Astrocyte (in vitro differentiated cells and primary cell): ENCODE measurements at places on chromosomes 2 and 18. TPM values are rescaled to one million over a fixed set of nuclear protein-coding genes. Genes with fewer than 3 reads are reported as not detected.
A peak's percentile ranks its signal among the peaks of the same experiment; 100 is the strongest.

GRCh38 chr18:44450226-44450625 is 230.5 kb upstream of the SETBP1 start:
- H3K4me1 ChIP-seq, result no peaks in the 10 kb centered on the region
- H3K36me3 ChIP-seq, result no peaks in the 10 kb centered on the region
- H3K27me3 ChIP-seq, result no peaks in the 10 kb centered on the region
- no peak overlapping the region for H3K4me3 ChIP-seq
- H3K27ac ChIP-seq, result no peak overlapping the region

DNA sequence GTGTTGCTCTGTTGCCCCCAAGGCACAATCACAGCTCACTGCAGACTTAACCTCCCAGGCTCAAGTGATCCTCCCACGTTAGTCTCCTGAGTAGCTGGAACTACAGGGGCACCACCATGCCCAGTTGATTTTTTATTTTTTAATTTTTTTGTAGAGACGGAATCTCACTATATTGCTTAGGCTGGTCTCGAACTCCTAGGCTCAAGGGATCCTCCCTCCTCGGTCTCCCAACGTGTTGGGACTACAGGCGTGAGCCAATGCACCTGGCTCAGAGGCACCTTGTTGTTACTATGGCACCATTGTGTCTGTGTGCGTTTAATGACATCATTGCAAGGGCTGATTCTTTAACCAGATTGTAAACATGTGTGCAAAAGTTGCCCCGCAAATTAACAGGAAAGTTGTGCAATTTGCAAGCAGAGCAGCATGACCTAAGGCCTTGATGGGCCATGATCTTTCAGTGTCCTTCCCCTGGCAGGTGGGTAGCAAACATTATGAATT is 22.6 kb downstream of the TCF23 start:
- no peak overlapping the region for H3K27ac ChIP-seq
- H3K4me1 ChIP-seq, result no peaks in the 10 kb centered on the region
- DNase-seq, result no peak
- no peaks in the 10 kb centered on the region for H3K36me3 ChIP-seq

The HOXD12 gene
- not detected in 2 replicates for total RNA-seq

- no peak overlapping the region for H3K4me3 ChIP-seq
- no peaks in the 10 kb centered on the region for H3K36me3 ChIP-seq
- peaks cover 49% of the 10 kb centered on the region for H3K27me3 ChIP-seq
- no peak overlapping the region for H3K27ac ChIP-seq
Observed at GRCh38 chr2:120352696-120353590, 7.0 kb downstream of the INHBB start.

The CRYGC gene
- total RNA-seq, result not detected in 2 replicates

The RMND5A gene
- 31.3 and 33.6 TPM in 2 replicates for total RNA-seq

The SRD5A2 gene
- total RNA-seq, result not detected in 2 replicates

DNA sequence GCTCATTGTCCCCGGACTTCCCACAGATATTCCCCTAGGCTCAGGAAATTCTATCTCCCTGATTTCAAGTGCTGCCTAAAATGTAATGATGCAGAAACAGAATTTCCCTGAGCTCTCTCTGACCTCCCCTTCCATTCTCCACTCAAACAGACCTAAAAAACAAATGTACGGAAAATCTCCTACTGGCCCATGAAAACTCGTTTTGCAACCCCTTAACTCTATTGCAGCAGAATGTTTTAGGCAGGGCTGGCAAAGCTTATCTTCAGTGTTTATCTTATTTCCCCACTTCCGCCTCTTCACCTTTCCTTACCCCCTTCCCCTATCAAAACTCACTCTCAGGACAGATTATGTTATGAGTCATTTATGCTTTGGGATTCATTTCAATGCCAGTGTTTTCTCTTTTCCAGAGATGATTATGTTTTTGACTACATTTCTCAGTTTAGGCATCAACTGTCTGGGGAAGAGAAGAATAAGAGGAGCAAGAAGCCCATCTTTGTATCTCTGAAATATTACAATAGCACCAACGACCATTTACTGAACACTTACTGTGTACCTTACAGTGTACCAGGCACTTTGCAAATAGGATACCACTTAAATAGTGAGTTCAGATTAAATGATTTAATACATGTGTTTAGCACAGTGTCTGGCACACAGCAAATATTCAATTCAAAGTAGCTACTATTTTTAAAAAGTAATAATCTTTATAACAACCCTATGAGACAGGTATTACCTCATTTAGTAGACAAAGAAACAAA is 53.9 kb upstream of the STPG4 start:
- peak; percentile 54 for DNase-seq
- H3K27me3 ChIP-seq, result no peaks in the 10 kb centered on the region
- no peaks in the 10 kb centered on the region for H3K36me3 ChIP-seq
- H3K4me1 ChIP-seq, result peaks cover 18% of the 10 kb centered on the region

DNA sequence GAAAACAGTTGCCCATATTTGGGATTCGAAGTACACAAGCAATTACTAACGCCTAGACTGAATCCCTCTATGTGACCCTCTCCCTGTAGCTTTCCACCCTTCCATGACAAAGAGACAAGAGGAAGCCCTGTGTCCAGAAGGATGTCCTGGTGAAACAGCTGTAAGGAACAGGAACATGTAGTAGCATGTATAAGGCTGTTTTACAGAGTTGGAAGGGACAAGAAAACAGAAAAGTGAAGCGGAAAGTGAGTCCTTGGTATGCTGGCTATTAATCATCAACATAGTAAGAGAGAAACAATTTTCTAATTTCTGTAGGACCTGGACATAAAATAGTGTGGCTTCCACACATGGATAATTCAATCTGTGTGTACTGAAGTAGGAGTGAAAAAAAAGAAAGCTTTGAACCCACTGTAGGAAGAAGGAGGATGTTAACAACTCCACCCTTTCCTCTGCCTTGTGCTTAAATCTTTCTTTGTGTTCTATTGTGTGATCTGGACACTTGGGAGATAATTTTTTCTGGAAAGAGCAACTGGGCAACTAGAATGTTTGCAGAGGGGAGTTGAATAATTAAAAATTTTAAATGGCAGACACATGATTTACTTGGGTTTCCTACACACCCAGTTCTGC is 162.3 kb upstream of the ZSWIM2 start:
- no peak overlapping the region for H3K27ac ChIP-seq
- H3K27me3 ChIP-seq, result no peaks in the 10 kb centered on the region
- no peak overlapping the region for H3K4me3 ChIP-seq
- DNase-seq, result no peak
- no peaks in the 10 kb centered on the region for H3K36me3 ChIP-seq

- no peaks in the 10 kb centered on the region for H3K36me3 ChIP-seq
- no peaks in the 10 kb centered on the region for H3K4me1 ChIP-seq
- no peak overlapping the region for H3K4me3 ChIP-seq
- H3K27me3 ChIP-seq, result no peaks in the 10 kb centered on the region
- H3K27ac ChIP-seq, result no peak overlapping the region
Observed at GRCh38 chr2:57711991-57712390, 334.6 kb upstream of the VRK2 start.

DNA sequence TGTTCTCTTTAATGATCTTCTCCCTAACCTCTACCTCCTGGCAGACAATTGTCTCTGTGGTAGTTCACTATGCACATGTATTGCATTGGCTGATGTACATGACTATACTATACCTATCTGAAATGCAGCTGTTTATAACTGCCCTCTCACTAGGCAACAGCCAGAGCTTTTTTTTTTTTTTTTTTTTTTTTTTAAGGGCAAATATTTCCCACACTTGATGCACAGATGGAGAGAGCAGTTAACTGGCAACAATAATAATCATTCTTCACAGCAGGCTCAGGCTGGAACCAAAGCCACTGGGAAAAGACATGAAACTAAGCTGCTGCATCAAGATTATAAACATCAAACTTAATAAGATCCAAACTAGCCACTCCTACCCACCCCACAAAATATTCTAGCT is 707.7 kb downstream of the LRP1B start:
- DNase-seq, result no peak
- H3K4me1 ChIP-seq, result no peaks in the 10 kb centered on the region
- H3K36me3 ChIP-seq, result no peaks in the 10 kb centered on the region
- no peak overlapping the region for H3K4me3 ChIP-seq
- no peaks in the 10 kb centered on the region for H3K27me3 ChIP-seq

DNA sequence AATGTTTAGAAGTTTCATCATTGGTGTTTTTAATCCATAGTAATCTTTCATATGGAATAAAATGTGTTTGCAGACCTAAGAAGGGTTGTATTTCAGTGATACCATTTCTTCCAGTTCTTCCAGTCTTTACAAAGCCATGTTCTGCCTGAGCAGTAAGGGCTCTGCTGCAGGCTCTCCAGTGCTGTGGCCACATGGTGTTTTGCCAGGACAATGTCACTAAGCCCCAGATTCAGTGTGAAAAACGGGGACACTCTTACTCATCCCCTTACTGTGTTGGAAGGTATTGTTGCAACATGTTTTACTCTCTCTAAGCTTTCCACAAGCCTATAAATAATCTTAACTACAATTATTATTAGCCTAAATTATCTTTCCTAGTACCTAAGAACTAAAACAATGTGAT is 481.4 kb upstream of the CDH7 start:
- H3K4me3 ChIP-seq, result no peak overlapping the region
- no peak for DNase-seq
